ENCODE measurements at places on chromosomes 3 and 15.

DNA sequence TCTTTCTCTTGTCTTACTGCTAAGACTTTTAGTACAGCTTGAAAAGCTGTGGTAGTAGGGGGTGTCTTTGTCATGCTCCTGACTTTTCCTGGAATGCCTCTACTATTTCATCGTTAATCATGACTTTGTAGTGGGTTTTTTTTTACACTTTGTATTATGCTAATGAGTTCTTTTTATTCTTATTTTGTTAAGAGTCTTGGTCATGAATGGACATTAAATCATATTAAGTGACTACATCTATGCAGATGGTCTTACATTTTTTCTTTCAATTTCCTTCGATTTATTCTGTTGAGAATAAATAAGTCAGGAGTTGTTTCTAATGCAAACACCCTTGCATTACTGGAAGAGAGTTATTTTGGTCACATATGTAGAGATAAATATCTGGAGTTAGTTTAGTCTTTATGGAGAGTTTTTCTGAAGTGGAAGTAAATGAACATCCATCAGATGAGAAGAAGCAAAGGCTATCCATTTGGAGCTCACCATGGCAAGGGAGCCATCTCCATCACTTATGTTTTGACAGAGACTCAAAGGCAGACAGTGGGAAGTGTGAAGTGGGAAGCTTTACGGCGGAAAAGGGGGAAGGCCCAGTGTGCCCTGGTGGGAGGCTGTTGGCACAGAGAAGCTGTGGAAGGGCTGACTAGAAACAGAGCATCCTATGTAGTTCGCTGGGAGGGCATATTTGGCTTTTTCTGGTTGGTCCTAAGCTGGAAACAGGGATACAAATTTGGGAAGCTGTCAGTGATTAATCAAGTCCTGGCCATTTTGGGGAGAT, 73.1 kb upstream of the PRR23E start:
- DNase-seq = no peak

DNA sequence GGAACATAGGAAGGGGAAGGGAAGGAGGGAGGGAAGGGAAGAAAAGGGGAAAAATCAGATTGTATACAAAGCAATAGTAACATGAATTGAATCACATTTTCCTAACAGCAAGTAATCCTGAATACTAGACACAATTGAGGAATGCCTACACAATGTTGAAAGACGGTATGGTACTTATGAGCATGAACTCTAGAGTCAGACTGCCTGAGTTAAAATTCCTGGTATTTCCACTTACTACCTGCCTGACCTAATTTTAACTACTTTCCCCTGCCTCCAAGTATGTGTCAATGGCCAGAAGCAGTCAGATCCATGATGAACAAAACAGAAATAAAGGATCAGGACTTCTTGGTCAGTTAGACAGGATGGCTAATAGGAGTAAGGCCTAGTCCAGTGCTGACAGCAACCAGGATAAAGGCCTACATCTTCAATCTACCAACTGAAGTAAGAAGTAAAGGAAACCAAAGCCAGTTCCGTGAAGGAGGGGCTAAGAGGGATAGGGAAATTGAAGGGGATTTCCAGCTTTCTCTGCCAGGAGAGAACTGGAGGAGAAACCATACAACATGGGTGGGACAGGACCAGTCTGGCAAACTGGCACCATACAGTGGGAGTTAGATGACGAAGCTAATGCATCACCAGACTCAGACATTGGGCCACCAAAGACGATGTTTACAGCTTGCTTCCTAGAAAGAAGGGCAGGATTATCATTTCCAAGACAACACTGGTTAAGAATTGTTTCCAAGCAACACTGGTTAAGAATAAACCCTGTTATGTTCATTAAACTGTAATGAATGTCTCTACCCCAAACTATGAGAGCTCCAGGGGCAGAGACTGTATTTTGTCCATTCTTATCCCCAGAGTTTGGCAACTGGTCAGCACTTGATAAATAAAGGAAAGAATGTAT, 151.6 kb upstream of the UBE2E2 start:
- no peak for DNase-seq

GRCh38 chr3:155712008-155712407, 32.9 kb downstream of the PLCH1 start:
- no peak for DNase-seq

- DNase-seq = no peak
Observed at GRCh38 chr3:137771401-137772213, 7.5 kb downstream of the SOX14 start.

DNA sequence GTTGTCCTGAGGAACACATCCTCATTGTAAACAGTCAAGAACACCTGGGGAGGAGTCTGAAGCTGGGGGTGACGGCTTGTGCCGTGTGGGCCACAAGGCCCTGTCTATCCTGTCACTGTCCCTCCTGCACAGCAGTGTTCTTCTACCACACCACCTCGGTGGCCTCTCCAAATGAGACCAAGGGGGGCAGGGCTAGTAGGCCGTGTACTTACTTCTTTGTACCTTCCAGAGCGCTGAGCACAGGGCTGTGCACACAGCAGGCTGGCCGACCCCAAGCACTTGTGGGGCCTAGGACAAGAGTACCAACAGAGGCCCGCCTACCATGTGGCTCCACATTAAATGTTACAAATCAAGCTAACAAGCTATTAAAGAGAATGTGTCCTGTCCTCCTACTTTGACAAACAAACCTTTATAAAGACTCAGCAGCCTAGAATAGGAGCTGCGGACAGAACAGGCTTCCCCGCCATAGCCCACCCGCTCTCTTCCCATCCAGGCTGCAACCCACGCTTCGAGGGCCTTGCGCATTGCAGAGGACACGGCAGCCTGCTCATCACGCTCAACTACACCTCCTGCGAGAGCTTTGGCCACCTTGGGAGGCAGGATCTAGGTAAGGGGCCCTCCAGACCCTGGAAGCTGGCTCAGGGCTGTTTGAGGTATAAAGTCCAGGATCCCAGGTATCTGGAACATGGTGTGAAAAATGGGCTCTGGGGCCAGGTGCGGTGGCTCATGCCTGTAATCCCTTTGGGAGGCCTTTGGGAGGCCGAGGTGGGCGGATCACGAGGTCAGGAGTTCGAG, 30.5 kb downstream of the MELTF start:
- DNase-seq = no peak
